Activated CD4-positive, alpha-beta T cell treated with anti-CD3 and anti-CD28 coated beads, Interleukin-2, amount 50 U/mL, for 16 hours (primary cell): ENCODE measurements at places on chromosomes 3 and 15.
A peak's percentile ranks its signal among the peaks of the same experiment; 100 is the strongest.

GRCh38 chr15:49135911-49136310, 19.5 kb downstream of the COPS2 start:
- no peak for DNase-seq

GRCh38 chr15:39944726-39945125, 10.8 kb downstream of the EIF2AK4 start:
- no peak for DNase-seq

- peak; percentile 5 for DNase-seq
These were observed 82.1 kb downstream of the IL5RA start for GRCh38 chr3:3027976-3028567.

DNA sequence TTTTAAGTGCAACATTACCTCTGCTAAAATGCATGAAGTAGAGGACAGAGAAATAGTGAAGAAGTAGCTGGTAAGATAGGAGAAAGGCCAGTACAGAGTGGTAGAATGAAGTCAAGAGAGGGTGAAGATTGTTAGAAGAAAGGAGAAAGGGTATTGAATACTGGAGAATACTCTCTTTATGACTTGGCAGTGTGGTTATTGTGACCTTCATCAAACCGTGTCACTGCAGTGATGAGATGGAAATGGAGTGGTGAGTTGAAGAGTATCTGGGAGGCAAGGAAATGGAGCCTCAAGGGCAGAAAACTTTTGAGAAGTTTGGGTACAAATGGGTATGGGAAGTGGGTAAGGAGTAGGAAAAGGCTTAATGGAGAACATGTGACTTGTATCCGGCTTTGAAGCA, 24.7 kb downstream of the MINDY2 start:
- DNase-seq: peak; percentile 17

DNA sequence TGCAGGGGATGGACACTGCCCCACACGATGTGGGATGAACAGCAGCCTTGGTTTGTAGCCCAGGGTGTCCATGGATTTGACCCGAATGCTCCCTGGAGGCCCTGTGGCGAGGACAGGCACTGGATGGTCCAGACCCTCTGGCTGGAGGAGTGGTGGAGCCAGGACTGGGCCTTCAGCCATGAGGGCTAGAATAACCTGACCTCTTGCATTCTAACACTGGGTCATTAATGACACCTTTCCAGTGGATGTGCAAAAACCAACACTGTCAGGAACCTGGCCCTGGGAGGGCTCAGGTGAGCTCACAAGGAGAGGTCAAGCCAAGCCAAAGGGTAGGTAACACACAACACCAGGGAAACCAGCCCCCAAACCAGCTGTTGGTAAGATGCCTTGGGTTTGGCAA, 51.4 kb downstream of the OXNAD1 start:
- DNase-seq: no peak

- no peak for DNase-seq
These were observed 33.2 kb downstream of the HDAC11 start for GRCh38 chr3:13513051-13513912.

DNA sequence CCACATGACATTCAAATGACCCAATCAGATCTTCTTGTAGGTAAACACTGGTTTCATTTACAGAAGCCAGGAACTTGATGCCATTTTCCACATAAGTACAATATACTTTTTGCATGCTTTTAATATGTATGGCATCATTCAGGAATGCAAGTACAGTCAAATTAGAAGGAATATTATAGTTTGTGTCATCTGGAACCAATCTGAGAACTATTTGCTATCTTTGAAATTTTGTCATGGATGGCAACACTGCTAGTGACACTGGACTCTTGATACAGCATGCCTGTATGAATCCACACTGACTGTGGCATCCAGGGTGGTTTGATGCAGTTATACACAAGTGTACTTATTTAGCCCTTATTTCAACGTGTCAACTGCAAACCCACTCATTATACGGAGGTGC, 141.6 kb downstream of the EBLN2 start:
- no peak for DNase-seq

DNA sequence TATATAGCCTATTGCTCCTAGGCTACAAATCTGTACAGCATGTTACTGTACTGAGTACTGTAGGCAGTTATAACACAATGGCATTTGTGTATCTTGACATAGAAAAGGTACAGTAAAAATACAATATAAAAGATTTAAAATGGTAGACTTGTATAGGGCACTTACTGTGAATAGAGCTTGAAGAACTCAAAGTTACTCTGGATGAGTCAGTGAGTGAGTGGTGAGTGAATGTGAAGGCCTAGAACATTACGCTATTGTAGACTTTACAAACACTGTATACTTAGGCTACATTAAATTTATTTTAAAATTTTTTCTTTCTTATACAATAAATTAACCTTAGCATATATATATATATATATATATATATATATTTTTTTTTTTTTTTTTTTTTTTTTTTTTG, 140.0 kb upstream of the UBE2E1 start:
- no peak for DNase-seq
